ENCODE measurements at places on chromosomes 12 and 14.

DNA sequence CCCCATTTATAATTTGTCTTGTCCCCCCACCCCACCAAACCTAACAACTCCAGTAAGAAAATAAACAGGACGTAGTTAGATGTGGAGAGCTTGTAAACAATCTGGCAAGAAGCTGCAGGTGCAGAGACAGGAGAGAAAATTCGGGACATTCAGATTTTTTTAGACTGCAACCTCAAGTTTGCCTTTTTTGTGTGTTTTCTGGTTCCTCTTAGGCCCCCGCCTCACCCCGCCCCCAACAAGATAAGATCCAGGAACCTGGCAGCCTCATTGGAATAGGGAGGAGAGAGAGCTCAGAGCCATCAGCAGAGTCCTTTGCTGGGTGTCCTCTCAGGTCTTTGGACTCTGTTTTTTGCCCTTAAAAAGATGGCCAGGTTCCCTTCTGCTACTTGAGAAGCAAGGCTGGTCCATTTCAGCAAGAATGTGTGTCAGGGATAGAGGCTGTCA lies 2.9 kb downstream of the HOXC10 start:
- no peak for DNase-seq

GRCh38 chr12:19125325-19125724 lies 4.2 kb upstream of the PLEKHA5 start:
- peak; percentile 55 for DNase-seq

DNA sequence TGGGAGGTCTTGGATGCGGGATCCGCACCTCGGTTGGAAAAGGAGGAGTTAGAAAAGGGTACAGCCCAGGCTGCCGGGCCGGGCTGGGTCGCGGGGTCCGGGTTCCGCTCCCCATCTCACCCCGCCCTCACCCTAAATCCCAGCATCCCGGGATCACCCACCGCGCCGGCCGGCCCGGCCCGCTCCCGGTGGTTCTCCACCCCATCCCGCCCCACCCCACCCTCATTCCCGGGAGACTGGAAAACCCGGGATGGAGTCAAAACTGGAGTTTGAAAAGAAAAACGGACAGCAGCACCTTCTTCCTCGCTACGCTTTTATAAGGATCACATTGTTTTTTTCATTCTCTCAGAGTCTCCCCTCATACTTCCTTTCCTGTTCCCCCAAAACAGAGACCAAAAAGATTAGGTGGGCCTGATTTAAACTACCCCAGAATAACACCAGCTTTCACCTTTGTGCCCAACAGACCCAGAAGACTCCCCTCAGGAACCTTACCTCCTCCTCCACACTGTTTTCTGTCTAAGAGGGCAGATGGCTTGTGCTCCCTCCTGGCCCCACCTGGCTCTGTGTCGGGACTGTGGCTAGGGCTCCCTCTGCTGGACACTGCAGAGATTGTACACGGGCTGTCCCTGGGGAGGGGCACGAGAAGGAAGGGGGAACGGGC lies 2.8 kb downstream of the GLI1 start:
- peak; percentile 89 for DNase-seq

DNA sequence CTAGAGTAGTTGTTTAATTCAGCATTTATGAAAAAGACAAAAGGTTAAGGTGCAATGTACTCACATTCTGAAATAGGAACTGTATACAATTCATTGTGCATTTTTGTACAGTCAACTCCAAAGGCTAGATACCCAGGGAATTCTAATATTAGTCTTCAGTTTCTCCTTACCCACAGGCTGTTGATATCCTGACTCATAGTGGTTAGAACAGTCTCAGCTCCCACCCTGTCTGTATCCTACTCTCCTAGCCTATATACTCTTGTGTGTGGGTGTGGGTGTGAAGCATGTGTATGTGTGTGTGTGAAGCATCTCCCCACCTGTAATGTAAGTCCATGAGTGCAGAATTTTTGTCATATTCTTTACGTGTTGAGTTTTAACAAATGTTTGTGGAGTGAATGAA lies 229.5 kb downstream of the NAV3 start:
- DNase-seq = peak; percentile 93

GRCh38 chr12:3250034-3250433 lies 172.9 kb downstream of the TSPAN9 start:
- DNase-seq = no peak

GRCh38 chr12:57243521-57244311 lies 7.3 kb downstream of the STAC3 start:
- peak; percentile 73 for DNase-seq

GRCh38 chr14:54866588-54866987 lies 36.0 kb downstream of the GCH1 start:
- DNase-seq = no peak

Data from choroid plexus epithelial cell (primary cell).